ENCODE measurements at places on chromosomes 1 and 21.

DNA sequence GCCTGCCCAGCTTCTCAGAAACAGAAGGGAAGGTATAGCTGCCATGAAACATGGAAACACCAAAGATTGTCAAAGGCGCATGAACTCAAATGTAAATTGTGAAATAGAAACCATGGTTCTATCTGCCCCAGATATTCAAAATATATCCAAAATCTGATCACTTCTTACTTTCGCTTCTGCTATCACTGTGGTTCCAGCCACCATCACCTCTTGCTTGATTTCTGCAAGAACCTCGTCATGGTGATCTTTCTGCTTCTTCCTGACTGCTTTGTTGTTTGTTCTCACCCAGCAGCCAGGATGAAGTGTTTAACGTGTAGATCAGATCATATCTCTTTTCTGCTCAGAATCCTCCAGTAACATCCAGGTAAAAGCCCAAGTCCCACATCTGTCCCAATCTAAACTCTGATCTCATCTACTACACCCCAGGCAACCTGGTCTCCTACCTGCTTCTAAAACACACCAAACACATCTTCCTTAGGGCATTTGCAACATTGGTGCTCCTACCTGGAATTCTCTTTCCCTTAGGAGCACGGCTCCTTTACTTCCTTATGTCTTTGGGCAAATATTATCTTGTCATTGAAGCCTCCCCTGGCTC is 10.5 kb upstream of the LMO4 start:
- DNase-seq = no peak

- DNase-seq = no peak
These were observed 186.2 kb downstream of the RHOU start for GRCh38 chr1:228921481-228921880.

DNA sequence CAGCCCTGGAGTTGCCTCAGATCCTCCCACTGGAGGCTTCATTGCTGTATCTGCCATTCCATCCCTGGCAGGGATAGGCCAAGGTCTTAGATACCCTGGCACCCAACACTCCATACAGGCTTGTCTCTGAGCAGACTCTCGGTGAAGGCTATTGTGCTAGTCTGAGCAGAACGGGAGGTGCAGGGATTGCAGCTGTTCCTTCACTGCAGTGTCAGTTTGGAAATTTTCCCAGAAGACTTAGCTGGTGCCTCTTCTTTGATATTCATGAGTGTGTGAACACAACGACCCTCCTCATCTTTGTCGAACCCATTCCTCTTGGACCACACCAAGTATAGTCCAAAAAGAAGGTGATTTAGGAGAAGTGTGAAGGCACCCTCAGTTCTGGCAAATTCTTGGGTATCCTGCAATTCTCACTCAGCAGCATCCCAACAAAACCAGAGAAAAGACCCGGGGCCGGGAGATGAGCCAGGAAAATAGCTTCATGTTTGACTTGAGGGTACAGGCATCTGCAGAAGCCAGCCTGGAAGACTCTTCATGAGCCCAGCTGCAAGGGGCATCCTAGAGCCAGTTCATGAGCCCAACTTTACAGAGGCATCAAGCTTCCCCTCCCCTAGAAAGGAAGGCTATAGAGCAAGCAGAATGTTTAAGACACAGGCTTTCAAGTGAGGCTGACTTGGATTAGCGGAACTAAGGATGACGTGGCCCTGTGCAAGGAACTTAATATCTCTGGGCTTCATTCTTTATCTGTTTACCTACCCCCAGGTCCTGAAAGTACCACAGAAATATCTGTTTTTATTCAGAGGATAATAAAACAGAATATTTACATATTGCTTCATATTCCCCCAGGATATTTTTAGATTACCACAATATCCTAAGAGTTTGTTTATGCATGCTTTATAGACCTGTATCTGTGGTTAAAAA is 38.8 kb upstream of the HAO2 start:
- DNase-seq = no peak

DNA sequence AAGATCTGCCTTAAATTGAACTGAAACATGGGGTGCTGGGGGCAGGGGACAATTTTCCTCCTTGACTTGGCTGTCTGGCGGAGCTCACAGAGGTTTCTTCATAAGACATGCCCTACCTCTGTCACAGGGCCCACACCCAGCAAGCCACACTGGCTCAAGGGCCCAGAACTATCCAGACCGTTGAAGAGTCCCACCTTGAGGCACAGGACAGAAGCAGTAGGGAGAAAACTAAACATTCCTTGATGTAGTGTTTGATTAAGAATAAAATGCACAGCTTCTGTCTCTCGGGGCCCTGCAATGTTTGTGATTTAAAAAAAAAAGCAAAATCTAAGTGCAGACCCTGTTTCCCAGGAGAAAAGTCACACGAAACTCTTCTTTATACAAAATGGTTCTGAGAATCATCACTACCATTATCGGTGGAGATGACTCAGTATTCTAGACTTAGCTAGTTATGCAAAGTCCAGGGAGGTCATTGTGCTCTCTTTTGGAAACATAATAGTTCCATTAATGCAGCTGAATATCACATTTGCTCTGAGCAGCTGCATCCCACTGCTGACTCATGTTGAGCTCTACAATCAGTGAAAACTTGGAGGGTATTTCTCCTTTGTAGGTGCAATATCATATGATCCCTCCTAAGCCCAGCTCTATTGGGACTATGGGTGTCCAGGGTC is 53.6 kb upstream of the DIRAS3 start:
- no peak for DNase-seq

GRCh38 chr1:67711158-67711854 is 26.3 kb downstream of the GADD45A start:
- no peak for DNase-seq

DNA sequence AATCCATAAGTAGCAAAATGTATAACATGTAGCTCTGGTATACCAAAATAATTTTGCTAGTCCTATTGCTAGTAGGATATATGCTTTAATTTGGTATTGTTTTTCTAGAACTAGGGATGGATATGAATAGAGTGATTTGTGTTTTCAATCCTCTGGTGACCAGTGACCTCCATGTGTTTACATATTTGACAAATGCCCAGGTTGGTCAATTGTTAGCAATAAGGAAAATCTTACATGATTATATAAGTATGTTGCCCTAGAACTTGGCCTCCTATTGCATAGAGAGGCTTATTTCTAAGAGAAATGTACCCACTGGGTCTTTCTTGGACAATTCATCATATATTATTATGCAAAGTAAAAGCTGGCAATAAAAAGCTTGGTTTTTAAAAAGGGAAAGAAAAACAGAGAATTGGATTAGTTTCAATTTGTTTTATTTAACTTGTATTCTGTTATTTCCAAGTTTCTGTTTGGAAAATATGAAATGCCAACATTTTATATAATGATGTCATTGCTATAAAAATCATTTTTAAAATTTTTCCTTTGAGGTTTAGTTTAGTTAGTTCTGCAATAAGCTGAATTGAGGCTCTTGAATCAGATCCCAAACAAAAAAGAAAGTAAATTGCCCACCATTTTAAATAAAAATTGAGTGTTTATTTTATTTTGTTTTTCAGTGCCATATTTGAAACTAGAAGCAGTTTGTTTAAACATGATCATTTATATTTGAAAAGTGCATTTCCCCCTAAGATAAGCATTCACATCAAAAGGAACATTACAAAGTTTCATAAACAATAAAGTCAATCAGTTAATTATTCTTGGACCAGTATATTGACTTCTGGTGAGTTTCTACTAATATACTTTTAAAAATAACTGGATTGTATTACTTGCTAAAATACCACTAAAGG is 210.9 kb downstream of the ZC3H11B start:
- no peak for DNase-seq

GRCh38 chr1:182085726-182086125 is 24.2 kb upstream of the ZNF648 start:
- DNase-seq = no peak

DNA sequence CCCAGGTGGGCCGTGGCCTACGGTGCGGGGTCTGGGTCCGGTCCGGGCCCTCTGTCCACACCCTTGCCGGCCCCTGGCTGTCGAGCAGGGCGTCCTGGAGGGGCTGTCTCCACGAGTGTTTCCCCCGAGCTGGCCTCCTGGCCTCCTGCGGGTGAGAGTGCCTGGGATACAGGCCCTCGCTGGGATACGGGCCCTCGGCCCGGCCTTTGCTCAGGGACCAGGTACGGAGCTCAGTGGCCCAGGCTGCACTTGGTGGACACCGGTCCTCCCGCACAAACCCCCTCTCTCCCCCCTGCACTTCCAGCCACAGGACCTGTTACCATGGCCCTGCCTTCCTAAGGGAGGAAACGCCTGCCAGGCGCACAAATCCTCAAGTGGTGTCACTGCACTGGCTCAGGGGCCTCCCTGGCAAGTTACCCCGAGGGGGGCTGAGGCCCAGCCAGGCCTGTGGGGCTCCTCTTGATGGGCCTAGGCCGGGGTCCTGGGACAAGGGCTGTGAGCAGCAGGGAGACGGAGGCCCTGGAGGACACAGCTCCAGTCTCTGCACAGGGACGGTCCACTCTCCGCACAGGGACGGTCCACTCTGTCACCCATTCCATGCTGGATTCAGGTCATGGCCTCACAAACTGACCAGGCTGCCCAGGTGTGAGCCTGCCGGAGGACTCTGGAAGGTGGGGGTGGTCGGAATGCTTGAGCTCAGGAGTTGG is 18.2 kb upstream of the RNF223 start:
- DNase-seq = no peak

- DNase-seq = no peak
These were observed 21.8 kb upstream of the ADGRB2 start for GRCh38 chr1:31785947-31786290.

- DNase-seq = no peak
These were observed 81.1 kb upstream of the HMGB4 start for GRCh38 chr1:33782776-33783175.

- no peak for DNase-seq
These were observed 50.5 kb downstream of the COL6A1 start for GRCh38 chr21:46032100-46032499.

GRCh38 chr1:224558904-224559303 is 57.2 kb upstream of the CNIH3 start:
- no peak for DNase-seq

DNA sequence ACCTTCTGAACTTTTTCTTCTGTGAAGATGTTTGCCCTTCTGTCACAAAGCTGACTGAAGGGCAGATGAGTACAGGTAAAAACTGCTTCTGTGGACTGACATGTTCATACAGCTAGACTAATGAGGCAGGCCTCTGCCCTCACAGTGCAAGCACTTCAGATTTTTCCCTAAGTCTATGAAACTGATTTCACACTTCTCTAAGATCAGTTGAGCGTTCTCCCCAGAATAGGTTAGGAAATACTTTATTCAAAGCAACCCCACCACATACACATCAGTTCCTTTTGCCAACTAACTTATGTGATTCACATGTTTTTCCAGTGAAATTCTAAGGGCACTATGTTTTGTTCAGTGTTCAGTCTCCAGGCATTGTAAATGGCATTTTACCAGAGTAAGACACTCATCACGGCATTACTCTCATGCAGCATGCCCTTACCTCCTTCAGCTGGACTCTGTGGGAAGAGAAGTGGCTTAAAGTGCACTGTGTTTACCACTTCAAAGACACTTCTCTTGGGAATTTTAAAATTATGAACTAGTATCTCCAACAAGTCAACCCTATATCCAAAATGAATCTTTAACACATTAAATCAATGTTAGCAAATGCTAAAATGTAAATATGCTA is 5.4 kb upstream of the PSMG1 start:
- DNase-seq = no peak

- DNase-seq = no peak
These were observed 48.2 kb downstream of the SLC9C2 start for GRCh38 chr1:173554541-173555250.

- DNase-seq = no peak
These were observed 73.1 kb downstream of the KCNJ6 start for GRCh38 chr21:37843191-37843590.

- DNase-seq = no peak
These were observed 81.9 kb upstream of the NR5A2 start for GRCh38 chr1:199945591-199945990.

DNA sequence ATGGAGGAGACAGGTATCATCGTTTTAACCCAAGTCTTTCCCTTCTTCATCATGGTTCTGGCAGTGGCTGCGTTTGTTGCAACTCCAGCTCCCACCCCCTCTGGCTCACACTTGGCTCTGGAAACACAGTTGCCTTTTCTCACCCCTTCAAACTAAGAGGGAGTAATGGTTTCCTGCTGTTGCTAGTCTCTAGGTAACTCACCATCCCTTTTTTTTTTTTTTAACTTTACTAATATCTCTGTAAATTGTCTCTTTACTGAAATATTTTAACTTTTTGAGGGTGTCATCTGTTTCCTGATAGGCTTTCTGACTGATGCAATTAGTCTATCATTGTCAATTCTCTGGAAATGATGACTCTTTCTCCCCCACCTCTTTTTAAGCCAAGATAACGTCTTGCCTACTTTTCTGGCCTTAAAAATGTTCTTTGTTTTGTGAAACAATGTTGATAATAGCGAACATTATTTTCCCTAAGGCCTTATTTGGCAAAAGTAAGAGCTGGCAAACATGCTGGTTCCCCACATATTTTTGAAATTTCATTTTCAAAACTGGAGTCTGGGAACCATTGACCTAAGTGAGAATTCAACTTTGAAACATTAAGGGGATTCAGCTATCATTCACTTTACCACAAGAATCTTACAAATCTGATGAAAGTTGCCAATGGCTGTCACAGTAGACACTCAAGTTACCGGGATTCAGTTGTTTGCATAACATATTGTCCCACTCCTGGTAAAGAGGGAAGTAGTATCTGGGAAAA is 85.3 kb downstream of the LEPR start:
- no peak for DNase-seq

- no peak for DNase-seq
These were observed 199.7 kb downstream of the CAMTA1 start for GRCh38 chr1:6984986-6985385.

DNA sequence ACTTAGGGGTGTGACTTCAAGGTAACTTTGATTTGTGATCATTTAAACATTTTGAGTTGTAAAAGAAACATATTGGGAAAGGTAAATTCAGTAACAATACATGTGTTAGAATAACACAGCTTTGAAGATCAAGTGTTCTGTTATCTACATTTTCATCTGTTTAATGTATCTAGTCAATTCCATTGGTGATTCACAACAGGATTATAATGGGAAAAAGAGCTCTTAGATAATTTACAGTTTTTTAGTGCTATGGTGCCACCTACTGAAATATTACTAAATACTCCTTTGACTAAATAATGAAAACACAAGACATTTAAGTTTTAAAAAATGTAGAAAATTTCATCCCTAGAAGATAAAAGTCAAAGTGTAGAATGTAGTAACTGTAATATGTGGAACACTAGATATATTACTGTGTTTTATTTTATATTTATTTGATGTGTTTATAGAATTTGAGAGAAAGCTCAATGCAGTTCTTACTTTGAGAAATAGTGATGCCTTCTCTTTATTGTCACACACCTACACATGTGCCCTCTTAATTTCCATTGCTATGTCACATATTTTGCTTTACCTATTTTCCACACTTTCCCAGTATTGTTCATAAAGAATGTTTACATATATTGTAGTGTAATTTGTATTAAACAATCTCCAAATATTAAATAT is 47.4 kb downstream of the PTPRC start:
- DNase-seq = no peak
